ENCODE measurements at places on chromosomes 6 and 20.
A peak's percentile ranks its signal among the peaks of the same experiment; 100 is the strongest.

DNA sequence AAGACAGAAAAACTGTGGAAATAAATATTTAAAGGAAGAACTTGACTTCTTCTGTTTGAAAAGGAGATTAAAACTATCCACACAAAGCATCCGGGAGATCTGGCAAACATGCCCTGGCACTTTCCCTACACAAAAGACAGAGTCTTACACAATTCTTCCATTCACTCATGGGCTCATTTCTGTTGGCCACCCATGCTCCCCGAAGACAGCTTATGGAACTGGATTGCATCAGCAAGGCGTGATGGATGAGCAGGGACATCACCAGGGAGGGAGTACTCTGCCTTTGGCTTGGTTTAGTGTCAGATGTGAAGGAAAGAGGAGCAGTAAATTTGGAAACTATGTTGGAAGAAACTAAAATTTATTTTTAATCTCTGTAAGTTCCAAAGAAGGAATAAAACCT lies 379.3 kb downstream of the CD109 start:
- DNase-seq = no peak

DNA sequence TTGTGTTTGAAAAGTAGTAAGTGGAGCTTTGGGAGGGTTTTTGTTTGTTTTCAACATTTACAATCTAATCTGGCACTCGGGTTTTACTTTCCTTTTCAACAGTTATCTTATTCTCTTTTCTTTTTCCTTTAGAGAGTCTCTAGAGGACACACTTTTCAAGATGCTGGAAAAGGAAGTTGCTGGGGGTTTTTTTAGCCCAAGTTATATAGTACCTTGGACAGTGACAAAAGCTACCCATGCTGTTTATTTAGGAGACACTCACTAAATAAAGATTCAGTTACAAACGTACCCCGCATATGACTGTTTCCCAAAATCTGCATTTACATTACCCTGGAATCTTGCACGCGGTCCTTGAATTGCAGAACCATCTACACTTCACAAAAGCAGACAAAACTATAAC lies 78.8 kb downstream of the MAP7 start:
- DNase-seq = no peak

DNA sequence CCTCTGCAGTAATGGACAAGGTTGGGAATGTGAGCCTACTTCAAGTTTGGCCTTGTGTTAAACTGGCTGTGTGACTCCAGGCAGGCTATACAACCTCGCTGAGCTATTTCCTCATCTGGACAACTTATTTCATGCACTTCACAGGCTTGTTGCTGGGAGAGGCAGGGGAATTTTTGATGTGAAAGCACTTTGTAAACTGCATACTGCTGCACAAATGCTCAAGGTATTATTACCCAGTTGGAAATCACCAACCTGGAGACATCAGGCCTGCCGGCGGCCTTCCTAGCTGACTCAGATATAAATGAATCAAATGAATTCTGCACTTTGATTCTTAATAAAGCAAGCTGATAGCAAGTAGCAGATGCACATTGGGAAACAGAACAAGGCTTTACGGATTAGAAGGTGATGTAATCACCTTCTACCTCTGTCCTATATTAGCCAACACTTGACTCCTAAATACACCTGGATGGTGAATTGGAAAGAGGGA lies 10.1 kb downstream of the JARID2 start:
- DNase-seq = peak; percentile 29

- DNase-seq = no peak
Measured at GRCh38 chr6:30890646-30891449, 6.5 kb downstream of the DDR1 start.

DNA sequence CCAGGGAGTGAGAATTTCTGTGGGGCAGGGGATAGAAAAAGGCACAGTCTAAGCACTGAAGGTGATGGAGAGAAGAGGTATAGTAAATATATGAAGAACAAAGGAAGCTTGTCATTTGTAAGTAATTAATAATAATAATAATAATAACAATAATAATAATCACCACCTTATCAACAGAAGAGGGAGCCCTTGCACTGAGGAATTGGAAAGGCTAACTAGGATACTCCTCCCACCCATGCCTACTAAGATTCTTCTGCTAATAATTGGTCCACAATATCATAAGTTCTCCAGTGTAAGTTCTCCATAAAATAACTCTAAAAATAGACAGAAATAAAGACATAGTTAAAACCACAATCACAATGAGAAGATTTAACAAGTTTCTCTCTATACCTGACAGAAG lies 912 bp upstream of the OR12D3 start:
- DNase-seq = no peak

GRCh38 chr6:1604158-1605003 lies 5.3 kb upstream of the FOXC1 start:
- DNase-seq = no peak

GRCh38 chr6:119966484-119966883 lies 616.9 kb upstream of the MAN1A1 start:
- DNase-seq = no peak

DNA sequence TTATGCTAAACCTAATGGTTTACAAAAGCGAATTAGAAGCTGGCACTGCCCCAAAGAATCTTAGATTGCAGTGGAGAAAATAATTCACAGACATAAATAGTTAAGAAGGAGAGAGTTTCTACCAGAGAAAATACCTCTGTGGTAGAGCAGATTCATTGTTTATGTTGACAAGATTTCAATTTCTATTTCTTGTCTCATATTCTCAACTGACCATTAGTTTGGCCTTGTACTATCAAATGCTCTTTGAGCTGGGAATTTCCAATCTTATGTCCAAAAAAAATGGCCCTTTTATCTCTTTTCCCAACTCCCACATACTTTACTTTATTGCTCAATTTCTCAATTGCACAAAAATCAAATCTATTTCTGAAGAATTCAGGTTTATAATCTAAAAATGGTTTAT lies 804.1 kb upstream of the CITED2 start:
- no peak for DNase-seq

- no peak for DNase-seq
Measured at GRCh38 chr6:129273161-129273560, 390.2 kb downstream of the LAMA2 start.

- DNase-seq = peak; percentile 61
Measured at GRCh38 chr6:117605169-117605826, 3.0 kb upstream of the GOPC start.

DNA sequence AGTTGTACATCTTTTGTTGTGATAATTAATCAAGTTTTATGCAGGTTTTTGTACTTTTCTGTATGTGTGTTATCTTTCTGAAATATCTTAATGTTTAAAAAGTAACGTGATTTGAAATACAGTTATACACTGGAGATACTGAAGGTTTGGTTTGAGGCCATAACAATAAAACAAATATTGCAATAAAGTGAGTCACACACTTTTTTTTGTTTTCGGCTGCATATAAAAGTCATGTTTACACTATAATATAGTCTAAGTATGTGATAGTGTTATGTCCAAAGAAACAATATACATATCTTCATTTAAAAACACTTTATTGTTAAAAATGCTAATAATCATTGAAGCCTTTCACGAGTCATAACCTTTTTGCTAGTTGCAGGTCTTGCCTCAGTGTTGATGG lies 473.1 kb upstream of the GJE1 start:
- no peak for DNase-seq

- DNase-seq = no peak
Measured at GRCh38 chr6:163583558-163583957, 169.0 kb downstream of the QKI start.

DNA sequence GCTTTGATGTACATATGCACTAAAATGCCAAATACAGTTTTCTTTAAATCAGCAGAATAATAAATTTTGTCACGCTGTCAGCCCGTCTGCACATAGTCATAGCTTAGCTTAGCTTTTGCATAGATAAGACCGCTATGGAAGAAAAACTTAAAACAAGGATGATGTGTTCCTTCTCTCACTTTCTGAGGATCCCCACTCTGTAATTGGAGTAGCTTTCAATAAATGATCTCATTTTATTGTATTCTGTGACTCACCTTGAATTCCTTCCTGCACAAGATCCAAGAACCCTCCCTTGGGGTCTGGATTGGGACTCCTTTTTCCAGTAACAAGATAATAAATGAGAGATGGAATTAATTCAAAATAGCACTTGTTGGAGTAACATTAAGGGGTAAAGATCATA lies 186.2 kb downstream of the CDH26 start:
- no peak for DNase-seq

- no peak for DNase-seq
Measured at GRCh38 chr20:11624704-11625103, 293.0 kb upstream of the BTBD3 start.

- DNase-seq = no peak
Measured at GRCh38 chr6:124960757-124961463, 1.3 kb upstream of the RNF217 start.

GRCh38 chr20:20215976-20216727 lies 151.8 kb upstream of the INSM1 start:
- peak; percentile 33 for DNase-seq

DNA sequence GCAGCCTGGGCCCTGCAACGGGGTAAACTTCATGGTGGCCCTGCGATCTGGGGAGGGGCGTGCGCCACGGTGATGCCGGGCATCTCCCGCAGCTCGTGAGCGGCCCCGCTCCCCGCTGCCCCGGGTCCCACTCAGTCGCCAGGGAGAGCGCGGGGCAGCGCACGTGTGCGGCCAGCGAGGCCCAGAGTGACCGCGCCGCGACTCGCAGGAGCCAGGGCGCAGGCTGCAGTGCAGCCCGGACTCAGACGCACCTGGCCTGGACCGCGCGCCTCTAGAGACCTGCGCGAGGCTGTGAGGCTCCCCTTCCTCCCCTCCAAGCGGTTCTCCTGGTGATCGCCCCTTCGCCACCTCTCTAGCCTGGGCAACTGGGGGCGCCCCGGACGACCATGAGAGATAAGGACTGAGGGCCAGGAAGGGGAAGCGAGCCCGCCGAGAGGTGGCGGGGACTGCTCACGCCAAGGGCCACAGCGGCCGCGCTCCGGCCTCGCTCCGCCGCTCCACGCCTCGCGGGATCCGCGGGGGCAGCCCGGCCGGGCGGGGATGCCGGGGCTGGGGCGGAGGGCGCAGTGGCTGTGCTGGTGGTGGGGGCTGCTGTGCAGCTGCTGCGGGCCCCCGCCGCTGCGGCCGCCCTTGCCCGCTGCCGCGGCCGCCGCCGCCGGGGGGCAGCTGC lies 652 bp downstream of the BMP6 start:
- no peak for DNase-seq

GRCh38 chr6:148317739-148318138 lies 24.9 kb upstream of the SASH1 start:
- no peak for DNase-seq

GRCh38 chr6:125002406-125002741 lies 40.1 kb downstream of the RNF217 start:
- no peak for DNase-seq

DNA sequence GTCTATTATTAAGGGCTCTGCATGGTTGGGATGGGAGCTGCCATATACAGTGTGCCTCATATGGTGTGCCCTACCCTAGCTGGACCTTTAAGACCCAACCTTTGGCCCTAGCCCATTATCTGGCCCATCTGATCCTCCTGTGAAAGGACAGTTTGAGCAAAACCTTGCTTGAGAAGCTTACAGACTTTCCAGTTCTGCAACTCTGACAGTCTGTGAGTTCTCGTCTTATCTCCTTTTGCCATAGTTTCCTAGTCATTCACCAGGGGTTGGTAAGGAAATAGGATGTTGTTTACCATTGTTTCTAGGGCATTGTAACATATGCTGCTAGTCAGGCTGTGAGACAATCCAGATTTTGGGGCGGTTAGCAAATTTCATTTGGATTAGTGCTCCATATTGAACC lies 17.2 kb downstream of the CTNNBL1 start:
- DNase-seq = no peak

DNA sequence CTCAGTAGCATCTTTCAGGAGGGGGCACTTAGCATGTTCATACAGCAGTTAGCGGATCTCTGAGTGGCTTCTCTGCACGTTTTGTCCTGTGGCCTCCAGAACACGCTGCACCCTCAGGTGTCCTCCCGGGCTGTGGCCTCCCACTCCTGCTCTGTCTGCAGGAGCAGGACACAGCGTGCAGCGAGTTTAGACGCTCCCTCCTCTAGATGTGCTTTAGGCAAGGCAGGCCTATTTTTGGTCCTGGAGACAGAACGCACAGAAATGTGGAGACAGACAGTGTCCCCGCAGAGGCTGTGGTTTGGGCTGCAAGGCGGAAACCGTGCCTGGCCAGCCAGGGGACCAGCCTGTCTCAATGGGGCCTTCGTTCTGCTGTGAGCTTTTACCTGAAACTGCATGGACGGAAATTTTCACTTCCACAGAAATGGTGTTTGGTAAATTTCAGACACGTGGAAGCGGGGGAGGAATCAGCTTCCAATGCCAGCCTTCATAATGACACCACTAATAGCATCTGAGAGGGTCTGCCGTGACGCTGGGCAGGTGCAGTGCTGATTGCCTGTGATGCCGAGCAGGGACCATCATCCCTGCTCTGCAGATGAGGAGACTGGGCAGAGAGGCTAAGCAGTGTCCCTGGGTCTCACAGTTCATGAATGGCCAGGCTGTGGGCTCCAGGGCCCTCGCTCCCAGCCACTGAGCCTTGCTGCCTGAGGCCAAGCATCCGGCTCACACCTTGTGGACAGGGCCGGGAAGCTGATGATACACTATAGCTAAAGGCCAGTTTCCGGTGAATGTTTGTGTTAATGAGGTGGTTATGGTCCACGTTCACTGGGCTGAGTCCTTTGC lies 120.9 kb downstream of the SYCP2 start:
- no peak for DNase-seq

DNA sequence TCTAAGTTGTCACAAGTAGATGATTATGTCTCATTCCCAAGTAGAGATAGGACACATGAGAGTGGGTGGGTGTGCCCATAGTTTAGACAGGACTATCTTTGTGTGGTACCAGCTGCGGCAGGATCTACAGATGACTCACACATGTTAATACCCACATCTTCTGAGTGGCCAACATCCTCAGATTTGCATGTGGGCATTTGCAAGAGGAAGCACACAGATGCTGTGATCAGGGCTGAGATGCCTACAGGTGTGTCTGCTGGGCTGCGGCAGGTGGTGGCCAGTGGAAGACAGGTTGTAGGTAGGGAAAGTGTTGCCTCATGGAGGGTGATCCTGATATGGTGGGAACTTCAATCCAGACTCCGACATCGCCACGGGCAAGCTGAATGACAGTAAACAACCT lies 50.8 kb downstream of the UTRN start:
- DNase-seq = no peak

- no peak for DNase-seq
Measured at GRCh38 chr6:45436544-45437438, 59.1 kb upstream of the SUPT3H start.

DNA sequence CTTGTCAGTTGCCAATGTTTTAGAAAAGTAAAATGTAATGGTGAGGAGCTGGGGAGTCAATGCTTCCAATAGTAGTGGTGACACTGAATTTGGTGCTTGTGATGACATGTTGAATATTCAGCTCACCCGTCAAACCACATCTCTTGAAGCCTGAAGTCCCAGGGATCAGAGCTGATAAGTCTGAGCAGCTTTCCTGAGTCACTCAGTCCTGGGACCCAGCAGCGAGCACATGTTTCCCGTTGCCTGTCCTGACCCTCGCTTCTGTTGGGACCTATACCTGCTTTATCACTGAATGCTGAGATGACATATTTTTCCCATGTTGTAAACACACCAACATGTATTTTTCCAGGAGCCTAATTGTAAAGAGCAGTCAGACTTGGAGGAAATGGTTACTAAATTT lies 693.6 kb downstream of the QKI start:
- DNase-seq = no peak

All from NCI-H2227 treated with DMSO at 0.1 percent for 48 hours (cell line).